ENCODE measurements at places on chromosomes 13 and 19.

DNA sequence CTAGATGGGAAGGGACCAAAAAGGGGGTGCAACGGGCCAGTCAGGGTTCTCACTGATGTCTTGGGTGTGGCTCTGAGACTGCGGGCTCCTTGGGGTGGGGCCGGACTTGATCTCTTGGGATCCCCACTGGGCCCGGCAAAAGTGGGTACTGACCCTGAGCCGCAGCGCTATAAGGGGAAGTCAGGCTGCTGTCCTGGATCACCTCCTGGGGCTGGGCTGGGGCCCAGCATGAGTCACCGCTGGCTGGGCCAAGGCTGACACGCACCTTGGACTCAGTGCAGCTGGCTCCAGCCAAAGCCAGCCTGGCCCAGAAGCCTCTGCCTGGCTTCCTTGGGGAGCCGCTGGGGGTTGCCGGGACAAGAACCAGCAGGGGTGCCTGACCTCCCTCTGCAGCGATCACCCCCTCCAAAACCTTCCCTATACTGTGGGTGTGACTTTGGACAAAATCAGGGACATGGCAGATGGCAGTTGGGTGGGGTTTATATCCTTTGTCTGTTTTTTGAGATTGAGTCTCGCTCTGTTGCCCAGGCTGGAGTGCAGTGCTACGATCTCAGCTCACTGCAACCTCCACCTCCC, 617 bp upstream of the IQCN start:
- ATAC-seq: peak; percentile 35

- ATAC-seq: no peak
Observed at GRCh38 chr13:95937714-95938320, 115.4 kb downstream of the UGGT2 start.

DNA sequence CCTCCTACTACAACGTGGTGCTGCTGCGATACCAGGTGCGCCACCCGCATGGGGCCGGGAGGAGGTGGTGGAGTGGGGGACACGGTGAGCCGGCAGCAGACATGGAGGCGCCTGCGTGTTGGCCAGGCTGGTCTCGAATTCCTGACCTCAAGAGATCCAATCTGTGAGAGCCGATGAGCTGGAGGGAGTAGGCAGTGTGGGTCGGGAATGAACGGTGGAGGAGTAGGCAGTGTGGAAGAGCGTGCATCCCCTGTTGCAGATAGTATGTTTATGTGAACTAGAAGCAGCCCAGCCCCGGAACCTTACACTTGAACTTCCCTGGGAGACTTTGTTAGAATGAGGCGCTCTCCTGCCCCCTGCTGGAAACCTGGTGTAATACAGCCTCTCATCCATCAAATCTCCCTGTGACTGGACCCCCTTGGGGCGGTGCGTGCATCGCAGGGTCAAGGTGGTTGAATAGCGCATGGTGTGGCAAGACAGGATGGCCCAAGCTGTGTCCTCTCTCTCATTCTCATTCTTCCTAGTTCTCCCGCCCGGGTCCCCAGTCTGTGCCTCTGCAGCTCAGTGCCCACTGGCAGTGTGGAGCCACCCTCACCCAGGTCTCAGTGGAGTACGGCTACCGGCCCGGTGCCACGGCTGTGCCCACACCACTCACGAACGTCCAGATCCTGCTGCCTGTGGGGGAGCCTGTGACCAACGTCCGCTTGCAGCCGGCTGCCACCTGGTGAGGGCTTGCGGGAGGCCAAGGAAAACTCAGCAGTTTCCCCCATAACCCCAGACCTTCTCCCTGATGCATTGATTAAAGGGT, 10.5 kb upstream of the B3GNT3 start:
- ATAC-seq: peak; percentile 59

- ATAC-seq: no peak
Observed at GRCh38 chr19:38370299-38370698, 4.1 kb upstream of the PSMD8 start.

DNA sequence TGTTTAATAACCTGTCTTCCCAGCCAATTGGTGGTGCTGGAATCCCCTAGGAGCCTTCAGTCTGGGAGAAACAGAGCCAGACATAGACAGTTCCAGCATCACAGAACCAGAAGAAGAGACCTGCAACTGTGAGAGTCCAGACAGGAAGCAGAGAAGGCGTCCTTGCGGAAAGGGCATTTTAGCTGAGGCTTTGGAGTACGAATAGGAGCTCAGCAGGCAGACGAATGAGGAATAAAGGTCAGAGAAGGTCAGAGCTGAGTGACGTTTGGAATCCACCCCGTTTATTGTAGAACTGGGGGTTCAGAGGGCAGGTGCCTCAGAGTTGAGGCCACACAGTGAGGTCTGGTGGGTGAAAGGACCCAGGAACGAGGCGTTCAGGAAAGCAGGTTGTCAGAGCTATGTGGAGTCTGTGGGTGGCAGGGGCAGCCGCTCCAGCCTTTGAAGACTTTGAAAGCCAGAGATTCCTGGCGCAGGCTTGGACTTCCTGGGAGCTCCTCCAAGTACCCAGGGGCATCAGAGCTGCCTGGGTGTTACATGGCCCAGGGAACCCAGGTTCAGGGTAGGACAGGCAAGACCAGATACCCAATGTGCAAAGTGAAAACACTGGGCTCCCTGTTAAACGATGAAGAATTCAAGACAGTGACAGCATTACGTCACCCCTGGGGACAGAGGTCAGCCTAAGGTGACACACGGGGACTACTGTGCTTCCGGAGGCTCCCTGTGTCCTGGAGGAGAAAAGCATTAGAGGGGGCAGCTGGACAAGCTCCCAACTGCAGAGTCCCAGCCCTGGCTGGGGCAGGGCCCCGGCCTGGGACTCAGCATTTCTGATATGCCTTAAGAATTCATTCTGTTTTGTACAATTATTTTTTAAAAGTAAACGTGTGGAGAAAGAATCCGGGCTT, 5.5 kb downstream of the ARRDC2 start:
- ATAC-seq: peak; percentile 43

- peak; percentile 99 for ATAC-seq
Observed at GRCh38 chr19:35468637-35469036, 20.6 kb downstream of the FFAR2 start.

DNA sequence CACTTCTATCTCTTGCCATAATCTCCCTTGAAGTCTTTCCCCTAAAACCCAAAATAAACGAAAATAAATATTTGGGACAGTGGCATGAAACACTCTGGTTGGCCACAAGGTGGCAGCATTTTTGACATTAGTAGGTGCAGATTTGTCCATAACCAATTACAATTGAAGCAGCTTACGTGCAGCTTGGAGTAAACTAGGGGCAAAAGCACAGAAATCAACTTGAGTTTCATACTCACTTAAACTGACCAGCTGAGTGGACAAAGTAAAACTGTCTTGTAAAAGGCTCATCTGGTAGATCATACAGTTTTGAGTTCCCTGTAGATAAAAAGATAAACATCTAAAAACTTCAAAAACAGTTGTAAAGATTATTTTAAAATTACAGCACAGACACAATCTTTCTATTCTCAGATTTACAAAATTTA, 18.8 kb downstream of the PDCD5 start:
- peak; percentile 69 for ATAC-seq

DNA sequence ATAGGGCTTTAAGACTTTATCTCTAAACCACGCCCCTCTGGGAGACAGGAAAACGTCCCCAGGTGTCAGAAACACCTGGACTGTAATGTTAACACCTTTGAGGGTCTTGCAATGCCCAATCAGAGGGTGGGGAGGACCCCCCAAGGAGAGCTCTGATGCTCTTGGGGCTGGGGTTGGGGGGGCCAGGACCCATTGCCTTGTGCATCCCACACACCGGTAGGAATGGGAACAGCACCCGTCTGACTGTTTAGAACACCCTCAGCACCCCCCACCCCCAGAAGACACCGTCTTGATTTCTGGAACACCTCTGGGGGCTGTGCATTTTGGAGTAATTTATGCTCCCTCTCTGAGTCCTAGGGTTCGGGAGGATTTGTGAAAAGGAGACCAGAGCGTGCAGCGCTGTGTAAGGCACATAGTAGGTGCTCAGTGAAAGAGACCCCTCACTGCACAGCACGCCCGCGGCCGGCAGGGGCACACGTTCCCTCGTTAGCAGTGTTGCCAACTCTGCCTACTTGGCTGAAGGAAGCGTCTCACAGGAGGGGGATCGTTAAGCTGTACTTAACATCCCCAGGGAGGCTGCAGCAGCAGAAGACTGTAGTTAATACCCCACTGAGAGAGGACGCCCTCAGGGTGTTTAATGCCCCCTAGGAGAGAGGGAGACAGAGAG, 2.8 kb upstream of the ERFL start:
- no peak for ATAC-seq
